Activated CD4-positive, alpha-beta T cell treated with anti-CD3 and anti-CD28 coated beads, Interleukin-2, Interleukin-4, amounts not matched to agents 100 ng/mL and 50 ng/mL, durations not matched to agents 16 hours and 8 hours (primary cell): ENCODE measurements at places on chromosomes 11 and 22.

DNA sequence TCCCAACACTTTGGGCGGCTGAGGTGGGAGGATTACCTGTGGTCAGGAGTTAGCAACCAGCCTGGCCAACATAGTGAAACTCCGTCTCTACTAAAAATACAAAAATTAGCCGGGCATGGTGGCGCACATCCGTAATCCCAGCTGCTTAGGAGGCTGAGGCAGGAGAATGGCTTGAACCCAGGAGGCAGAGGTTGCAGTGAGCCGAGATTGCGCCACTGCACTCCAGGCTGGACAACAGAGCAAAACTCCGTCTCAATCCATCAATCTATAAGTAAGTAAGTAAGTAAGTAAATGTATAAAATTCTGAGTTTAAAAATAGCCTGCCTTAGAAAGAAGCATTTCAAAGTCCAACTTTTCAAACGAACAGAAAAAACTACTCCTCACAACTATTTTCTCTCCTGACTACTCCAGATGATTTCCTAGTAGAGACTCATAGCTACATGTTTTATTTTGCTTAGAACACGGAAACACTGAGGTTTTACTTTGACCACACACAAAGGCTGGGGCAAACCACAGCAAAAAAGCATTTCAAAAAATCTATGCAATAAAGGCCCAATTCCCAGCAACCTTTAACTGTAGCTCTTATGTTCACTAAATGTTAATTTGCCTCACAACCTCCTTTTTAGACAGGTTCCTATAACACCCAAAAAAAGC, 16.3 kb downstream of the SPTY2D1 start:
- DNase-seq: peak; percentile 74

- DNase-seq: no peak
Measured at GRCh38 chr22:28316014-28316413, 363.6 kb downstream of the TTC28 start.

- DNase-seq: no peak
Measured at GRCh38 chr11:18624161-18624560, 10.0 kb downstream of the SPTY2D1 start.

GRCh38 chr11:130347261-130347660, 32.5 kb upstream of the ZBTB44 start:
- DNase-seq: no peak

DNA sequence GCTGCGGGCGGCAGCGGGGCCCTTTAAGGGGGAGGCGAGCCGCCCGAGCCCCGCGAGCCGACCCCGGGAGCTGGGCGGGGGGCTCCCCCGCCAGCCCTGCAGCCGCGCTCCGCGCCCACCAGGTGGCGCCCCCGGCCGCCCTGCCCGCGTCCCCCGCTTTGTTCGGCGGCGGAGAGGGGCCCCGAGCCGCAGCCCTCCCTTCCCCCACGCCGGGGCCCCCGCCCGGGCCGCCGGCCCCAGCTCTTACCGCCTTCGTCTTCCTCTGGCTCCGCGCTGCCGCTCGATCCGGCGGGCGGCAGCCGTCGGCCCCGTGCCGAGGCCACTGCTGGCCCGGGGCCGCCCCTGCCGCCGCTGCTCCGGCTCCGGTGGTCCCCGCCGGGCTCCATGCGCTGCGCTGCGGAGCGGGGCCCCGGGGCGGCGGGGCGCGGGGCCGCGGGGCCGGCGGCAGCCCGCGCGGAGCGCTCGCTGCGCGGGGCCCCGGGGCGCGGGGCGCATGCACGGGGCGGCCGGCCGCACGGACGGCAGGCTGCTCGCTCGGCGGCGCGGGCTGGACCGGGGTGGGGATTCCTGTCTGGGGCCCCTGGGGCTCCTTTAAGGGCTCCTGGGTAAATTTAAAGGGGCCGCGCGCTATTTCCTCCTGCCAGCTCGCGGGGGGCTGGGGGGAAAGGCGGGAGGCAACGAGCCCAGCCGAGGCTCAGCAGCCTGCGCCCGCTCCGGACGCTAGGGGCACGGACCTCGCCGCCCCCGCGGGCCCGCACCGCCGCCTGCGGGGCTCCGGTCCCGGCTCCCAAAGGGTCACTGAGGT, at the start of gene ZFTA:
TSS of gene ZFTA (minus strand) at position 539 of the 805 bp plus-strand sequence. CDS start at position 386, 153 bp downstream.
- peak; percentile 33 for DNase-seq

DNA sequence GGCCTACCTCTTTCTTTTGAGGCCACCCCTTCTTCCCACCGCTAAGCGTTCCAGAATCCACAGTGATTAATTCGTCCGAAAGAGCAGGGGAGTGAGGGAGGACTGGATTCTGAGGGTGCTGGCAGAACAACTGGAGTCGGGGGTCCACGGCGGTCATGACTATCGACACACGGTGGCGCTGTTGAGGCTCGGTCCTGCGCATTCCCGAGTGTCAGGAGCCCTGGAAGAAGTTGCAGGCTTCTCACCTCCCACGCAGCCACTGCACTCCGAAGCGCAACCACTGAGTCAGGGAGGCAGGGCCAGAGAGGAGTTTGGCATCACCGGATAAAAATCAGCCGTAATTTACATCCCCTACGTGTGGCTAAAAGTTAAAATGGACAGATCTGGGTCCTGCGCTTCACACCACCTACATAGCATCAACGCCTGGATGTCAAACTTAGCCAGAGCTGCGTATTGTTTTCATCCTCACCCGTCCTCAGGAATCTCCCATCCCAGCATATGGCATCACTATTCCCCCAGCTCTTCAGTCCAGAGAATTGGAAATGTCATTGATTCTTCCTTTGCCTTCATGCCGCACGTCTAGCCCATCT, 10.7 kb upstream of the CTSF start:
- DNase-seq: peak; percentile 65

- DNase-seq: no peak
Measured at GRCh38 chr22:38110008-38110862, at the start of gene BAIAP2L2. TSS of gene BAIAP2L2 (minus strand) at chr22:38110684. CDS start at chr22:38110525, 159 bp downstream.

DNA sequence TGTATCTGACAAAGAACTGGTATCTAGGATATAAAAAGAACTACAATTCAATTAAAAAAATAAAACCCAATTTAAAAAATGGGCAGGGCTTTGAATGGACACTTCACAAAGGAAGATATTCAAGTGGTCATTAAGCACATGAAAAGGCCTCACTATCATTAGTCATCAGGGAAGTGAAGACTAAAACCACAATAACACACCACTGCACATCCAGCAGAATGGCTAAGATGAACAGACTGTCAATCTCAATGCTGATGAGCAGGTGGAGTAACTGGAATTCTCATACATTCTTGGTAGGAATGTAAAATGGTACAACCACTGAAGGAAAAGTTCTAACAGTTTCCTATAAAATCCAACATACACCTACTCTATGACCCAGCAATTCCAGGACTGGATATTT, 8.9 kb downstream of the HPS4 start:
- no peak for DNase-seq

DNA sequence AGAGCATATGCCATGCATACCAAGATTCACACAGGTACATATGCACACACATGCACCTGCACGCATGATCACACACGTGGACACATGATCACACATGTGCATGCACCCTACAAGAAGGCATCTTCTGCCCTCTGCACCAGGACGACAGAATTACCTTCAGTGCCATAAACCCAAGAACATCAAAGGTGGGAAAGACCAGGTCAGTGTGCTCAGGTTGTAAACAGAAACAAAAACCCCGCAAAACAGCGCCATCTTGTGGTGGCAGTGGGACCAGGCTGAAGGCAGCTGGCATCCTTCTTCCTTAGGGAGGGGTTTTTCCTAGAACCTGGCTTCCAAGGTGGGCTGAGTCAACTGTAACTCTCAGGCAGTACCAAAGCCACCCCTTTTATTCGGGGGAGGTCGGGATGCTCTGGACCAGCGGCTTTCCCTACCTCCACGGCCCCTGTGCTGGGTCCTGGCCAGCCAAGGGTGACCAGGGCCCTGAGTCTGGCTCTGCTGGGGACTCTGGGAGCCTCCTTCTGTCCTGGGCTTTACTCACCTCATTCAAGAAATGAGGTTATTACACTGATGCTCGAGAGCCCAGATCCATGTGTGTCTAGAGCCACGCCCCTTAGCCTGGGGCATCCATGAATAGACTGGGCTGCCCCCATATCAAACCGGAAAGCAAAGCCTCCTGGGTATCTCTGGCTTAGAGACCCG, 69.4 kb upstream of the FGF3 start:
- peak; percentile 66 for DNase-seq

DNA sequence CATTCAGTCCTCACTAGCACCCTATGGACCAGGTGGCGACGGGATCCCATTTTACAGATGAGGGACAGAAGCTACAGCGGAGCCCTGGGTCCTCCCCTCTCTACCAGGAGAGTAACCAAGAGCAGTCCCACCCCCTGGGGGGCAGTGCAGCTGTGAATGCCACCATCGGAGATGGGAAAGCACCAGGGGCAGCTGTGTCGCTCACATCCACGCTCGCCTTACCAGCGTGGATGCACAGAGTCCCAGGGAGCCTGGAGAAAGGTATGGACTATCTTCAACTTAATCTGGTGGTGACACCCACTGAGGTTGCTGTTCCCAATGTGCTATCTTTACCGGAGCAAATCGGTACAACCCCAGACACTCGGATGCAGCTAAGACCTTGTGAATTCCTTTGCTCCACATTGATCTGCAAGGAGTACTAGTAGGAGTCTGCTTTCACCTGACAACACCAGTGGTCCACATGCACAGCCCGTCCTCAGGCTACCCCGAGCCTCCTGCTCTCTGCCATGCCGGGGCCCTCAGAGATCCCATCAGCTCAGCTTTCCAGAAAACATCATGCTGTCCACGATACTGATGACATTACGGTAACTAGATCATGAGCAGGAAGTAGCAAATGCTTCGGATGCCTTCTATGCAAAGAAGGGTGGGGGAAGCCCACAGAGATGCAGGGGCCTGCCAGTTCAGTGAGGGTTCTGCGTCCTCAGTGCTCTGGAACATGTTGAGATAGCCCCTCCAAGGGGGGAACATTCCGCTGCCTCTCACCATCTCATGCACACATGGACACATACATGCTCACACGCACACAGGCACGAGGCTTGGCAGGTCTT, 126.0 kb downstream of the CTTN start:
- no peak for DNase-seq

DNA sequence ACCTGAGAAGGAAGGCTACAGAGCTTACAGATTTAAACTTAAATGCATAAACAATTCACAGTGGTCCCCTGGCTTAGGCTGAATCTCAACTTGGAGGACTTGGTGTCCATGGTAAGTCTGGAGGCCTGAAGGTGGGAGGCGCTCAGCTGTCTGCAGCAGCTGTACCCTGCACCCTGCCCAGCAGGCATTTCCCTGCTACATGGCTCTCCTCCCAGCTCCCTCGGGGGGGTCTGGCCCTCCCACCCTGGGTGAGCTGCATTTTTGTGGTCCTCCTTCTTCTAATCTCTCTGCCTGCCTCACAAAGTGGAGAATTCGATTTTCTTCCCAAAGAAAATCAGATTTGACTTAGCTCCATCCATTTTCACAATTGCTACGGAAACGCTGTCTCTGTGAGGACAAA, 273.2 kb downstream of the KIRREL3 start:
- no peak for DNase-seq

DNA sequence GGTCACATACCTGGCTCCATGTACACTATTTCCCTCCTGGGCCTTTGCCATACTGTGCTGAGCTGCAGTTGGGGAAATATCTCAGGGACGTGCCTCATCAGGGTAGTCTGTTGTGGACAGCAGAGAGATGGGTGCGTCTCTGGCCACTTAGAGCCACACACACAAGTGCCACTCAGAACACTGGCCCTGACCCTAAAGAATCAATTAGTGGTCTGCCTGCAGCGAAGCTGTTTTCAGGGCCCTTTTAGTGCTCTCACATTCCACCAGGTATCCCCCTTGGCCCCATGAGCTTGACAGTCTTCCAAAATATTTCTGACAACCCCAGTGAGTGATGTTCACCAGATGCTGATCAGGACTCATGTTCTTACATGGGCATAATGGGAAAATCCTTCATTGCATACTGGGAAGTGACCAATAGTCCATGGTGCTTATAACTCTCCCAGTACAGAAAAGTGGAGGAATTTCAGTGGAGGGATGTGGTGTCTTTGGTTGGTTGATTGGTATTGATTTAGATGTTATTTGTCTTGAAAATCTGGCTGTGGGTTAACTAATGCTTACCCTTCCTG, 66.1 kb downstream of the ME3 start:
- DNase-seq: no peak

DNA sequence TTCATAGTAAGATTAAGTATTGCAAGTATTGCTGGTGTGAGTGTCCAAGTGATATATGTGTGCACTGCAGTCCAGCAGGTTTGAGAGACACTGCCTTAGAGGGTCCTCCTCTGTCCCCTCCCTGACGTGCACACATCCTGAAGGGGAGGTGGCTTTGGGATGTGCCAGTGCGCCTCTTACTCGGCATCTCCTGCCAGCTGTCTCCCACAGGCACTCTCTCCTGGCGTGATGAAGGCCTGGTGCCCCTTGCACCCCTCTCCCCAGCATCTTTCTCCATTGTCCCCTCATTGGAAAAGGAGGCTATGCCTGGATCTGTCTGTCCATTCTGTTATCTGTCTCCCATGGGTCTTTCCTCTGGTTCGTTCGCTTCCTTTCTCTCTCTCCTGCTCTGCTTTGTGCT, 24.2 kb downstream of the GTPBP1 start:
- DNase-seq: no peak

DNA sequence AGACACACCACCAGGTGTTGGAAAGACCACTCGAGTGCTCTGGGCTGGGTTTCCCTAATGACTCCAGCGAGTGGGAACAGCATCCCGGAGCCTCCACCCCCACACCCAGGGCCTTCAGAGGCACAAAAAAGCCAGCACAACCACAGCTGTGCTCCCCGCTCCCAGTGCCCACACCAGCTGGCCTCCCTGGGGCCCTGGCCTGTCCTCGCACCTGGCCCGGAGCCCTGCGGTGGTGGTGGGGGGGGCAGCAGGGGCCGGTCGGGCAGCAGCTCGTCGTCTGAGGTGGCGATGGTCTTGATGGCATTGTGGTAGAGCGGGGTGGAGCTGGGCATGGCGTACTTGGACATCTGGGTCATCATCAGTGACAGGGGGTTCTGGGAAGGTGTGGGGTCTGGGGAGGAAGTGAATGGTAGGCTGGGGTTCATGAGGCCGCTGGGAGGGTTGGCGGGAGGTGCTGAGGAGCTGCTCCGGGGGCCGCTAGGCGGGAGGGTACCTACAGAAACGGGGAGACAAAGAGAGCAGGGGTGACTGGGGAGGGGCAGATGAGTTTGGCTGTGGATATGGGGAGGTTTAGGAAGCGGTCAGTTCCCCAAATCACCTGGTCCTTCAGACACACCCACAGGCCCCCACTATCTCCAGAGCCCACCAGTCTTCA, 16.1 kb downstream of the CXCR5 start:
- no peak for DNase-seq

GRCh38 chr11:27864611-27865010, 164.4 kb upstream of the BDNF start:
- DNase-seq: no peak

GRCh38 chr11:64223001-64223651, 2.9 kb downstream of the TRPT1 start:
- DNase-seq: no peak

GRCh38 chr22:27858626-27859025, 57.1 kb upstream of the MN1 start:
- no peak for DNase-seq

- DNase-seq: no peak
Measured at GRCh38 chr11:72240461-72241290, 3.3 kb downstream of the PHOX2A start.

DNA sequence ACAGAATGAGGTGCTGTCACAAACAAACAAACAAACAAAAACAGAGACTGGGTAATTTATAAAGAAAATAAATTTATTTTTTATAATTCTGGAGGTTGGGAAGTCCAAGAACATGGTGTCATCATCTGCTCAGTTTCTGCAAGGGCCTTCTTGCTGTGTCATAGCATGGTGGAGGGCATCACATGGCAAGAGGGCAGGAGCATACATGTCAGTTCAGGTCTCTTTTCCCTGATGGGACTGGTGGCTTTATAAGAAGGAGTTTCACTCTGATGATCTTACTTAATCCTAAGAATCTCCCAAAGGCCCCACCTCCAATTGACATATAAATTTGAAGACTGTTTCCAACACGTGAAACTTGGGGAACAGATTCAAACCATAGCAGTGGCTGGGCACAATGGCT, 135.7 kb downstream of the NECTIN1 start:
- no peak for DNase-seq
